ENCODE measurements at places on chromosomes 11 and 22.

DNA sequence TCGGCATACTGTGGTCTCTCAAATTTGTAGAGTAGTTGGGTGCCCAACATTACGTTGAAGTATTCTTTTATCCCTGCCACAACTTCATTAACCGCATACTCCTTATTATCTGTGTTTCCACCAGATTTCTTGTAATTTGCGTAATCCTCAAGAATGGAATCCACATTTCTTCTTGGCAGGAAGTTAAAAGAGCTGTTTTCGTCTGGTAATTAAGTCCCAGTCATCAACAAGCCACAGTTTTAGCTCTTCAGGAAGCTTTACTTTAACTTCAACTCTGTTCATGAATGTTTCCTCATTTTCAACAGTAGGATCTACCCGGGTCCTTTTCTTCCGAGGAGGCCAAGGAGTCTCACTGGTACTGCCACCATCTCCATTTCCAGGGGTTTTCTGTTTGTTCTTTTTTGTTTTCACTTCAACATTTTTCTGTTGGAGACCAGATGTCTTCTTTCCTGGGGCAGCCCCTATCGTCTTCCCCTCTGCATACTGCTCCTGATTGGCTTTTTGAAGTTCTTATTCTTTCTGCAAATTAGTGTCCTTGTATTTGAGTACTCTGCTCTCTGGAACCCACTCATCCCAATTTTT, 30.3 kb downstream of the PDE3B start:
- no peak for DNase-seq

- DNase-seq, result no peak
Observed at GRCh38 chr11:102292933-102293332, 24.4 kb upstream of the BIRC3 start.

GRCh38 chr11:117819096-117820040, 5.2 kb downstream of the FXYD2 start:
- DNase-seq, result no peak

GRCh38 chr11:87020764-87021365, 16.9 kb upstream of the TMEM135 start:
- no peak for DNase-seq

DNA sequence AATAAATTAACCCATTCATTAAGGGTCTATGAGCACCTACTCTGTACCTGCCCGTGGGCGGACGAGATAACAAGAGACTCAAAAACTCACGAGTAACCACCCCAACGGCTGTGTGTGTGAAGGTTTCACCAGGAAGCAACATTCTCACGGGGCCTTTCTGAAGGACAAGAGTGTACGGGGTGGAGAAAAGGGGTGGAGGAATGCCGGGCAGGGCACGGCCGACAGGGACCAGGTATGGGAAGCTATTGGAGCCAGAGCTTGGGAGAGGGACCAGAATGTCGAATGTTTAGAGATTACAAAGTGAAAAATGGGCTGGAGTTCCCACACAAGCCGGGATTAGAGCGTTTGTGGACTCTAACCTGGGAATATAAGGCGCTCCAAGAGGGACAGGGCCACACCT, 1.6 kb downstream of the KMT5B start:
- no peak for DNase-seq

All from CD4-positive, alpha-beta T cell treated with Interleukin-4 for 4 hours (primary cell).